ENCODE measurements at places on chromosomes 1 and 21.

- peak; percentile 75 for DNase-seq
Observed at GRCh38 chr1:218823291-218823900, 350.3 kb upstream of the LYPLAL1 start.

GRCh38 chr1:97158691-97159096, 437.1 kb downstream of the PTBP2 start:
- DNase-seq, result no peak

GRCh38 chr1:20368866-20369470, 78.3 kb downstream of the VWA5B1 start:
- DNase-seq, result no peak

DNA sequence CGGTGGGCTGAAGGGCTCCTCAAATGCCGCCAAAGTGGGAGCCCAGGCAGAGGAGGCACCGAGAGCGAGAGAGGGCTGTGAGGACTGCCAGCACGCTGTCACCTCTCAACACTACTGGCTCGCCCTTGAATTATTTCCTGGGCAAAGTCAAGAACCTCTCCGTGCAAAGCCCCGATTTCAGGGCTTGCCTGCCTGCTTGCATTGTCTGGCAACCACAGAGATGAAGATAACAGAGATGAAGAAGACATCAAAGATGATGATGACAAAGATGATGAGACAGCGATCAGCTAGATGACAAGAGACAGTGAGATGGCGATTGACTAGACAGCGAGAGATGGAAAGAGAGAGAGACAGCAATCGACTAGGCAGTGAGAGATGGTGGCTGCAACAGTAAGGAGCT, 976.5 kb downstream of the ADGRL2 start:
- no peak for DNase-seq

DNA sequence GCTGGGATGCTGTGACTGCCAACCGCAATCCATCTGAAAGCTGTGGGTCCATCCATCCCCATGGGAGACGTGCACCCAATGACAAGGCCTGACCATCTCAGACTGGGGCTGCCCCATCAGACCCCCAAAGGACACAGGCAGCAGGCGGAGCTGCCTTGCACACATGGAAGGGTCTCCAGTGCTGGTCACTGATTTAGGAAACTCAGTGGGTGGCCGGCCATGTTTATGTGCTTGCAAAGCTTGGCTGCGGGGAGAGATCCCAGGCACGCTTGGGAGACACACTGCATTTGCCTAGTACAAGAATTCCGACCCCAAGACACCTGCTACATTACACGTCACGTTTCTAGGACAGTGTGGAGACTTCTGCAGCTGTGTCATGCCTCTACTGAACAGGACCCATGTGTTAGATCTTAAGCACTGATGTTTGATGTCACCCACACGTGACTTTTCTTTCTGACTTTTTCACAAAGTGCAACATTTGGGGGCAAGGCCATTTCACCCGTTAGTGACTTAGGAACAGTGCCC, 181.4 kb downstream of the CLIC6 start:
- no peak for DNase-seq
